ENCODE measurements at places on chromosomes 13 and 19. TPM values are rescaled to one million over a fixed set of nuclear protein-coding genes. Genes with fewer than 3 reads are reported as not detected.
A peak's percentile ranks its signal among the peaks of the same experiment; 100 is the strongest.

DNA sequence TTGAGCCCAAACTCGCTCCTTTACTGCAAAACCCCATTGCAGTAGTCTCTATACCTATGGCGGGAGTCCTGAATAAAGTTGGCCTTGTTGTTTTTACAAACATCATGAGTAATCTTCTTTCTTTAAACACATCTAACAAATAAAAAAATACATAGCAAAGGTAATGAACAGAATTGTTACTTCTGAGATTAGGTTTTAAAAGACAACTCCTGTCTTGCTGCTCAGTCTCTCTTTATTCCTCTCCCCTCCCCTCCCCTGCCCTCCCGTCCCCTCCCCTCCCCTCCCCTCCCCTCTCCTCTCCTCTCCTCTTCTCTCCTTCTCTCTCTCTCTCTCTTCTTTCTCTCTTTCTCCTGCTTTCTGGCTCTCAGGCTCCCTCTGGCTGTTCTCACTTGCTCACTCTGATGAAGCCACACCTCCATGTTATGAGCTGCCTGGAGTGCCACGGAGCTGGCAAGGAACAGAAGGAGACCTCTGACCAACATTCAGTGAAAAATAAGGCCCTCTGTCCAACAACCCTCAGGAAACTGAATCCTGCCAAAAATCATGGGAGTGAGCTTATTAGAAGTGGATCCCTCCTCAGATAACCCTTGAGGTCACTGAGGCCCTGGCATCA lies 300.7 kb upstream of the MIR17HG start:
- ATAC-seq = no peak

Gene TRPC4
- total RNA-seq = 0.48 TPM

DNA sequence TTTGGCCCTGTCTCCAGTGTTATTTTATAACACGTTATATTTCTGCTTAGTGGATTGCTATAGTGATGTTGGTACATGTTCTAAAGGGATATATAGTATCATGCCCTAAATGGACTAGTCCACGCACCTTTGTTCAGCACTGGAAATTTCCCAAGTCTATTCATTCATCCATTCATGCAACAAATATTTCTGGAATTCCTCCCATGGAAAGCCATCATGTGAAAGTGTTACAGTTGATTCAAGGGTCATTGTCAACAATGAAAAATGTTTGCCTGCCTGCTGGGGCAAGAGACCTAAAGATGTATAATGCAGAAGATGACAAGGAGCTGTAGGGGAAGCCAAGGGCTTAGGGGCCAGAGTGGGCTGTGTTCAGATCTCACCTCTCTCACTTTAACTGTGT lies 10.8 kb upstream of the HSPH1 start:
- no peak for ATAC-seq

DNA sequence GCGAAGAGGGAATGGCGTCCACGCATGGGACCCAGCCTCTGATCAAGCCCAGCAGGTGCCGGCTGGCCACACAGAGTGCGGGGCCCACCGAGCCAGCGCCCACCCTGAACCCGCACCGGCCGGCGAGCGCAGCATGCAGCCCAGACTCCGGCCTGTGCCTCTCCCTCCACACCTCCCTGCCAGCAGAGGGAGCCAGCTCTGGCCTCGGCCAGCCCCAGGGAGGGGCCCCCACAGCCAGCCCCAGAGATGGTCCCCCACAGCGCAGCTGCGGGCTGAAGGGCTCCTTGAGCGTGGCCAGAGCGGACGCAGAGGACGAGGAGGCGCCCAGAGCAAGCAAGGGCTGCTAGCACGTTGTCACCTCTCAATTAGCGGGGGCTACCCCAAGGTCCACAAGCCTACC lies 904.5 kb downstream of the SLITRK6 start:
- ATAC-seq = no peak

DNA sequence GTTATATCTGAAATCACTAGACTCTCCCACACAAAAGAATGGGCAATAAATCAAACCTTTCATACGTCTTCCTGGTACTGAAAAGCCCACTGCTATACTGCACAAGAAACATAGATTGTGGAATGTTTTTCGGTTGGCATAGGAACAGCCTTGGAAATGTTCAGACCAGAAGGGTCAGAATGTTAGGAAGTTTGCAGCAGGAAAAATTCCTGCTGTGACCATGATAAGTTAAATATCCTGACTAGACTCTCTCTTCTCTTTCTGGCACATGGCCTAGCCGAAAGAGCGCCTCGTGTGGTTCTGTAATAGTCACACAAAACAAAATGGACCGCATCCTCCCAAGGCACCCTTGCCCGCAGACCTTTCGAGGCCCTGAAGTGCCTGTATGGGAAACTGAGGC lies 427.2 kb downstream of the COG6 start:
- no peak for ATAC-seq

Gene SULT2A1
- total RNA-seq = not detected

Gene FPR2
- not detected for total RNA-seq

DNA sequence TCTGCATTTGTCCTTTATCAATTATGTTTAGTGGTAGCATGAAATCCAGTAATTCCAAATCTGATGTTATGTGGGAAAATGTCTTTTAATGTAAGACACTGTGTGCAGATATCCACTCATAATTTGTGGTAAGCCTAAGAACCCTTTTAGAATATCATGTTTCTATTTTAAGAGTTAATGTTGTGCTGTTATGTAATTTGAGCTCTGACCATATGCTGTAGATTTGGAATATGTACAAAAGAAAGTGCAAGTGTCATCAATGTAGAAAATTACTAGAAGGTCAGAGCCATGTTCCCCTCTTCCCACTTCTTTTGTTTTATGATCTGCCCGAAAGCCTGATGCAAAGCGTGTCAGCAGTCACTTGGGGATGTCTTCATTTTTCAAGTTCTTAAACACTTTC lies 44.5 kb downstream of the SCEL start:
- peak; percentile 78 for ATAC-seq

Gene PNMA8B
- 5.4 TPM for total RNA-seq

Gene GPC5
- total RNA-seq = 4.5 TPM

DNA sequence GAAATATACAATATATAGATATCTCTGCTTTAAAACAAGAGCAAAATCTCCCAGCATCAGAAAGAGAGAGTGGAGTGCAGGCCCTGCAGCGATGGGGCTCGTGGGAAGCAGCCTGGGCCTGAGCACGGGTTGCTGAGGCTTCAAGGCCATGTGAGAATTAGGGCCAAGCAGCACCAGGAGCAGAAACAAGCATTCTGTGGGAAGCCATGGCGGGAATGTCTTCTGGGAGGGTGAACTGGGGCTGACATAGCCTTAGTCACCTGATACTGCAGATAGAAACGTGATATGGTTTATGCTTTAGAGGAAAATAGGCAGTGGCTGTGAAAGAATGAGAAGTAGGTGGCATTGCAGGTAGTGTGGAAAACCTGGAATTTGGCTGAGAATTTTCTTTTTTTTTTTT lies 472.3 kb downstream of the IRS2 start:
- no peak for ATAC-seq

GRCh38 chr19:17091758-17092333 lies 16.3 kb downstream of the MYO9B start:
- ATAC-seq = no peak

DNA sequence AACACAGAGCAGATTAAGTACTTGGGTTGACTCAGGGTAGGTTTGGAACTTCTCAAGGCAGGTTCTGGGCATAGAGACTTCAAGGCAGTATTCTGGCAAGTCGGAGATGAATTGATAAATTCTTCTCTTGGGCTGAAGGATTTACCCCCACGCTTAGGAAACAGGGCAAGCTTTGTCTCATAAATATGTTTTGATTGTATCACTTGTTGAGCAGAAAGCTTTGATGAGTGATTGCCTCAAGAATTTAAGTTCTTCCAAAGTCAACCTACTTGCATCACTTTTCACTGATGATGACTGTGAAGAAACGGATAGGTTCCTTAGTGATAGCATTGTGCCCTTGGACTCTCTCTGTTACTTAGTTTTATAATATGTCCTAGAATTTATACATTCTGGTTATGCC lies 258.6 kb upstream of the DACH1 start:
- ATAC-seq = no peak

Gene SYNGR4
- total RNA-seq = not detected

- no peak for ATAC-seq
Observed at GRCh38 chr13:35760735-35761281, 284.3 kb upstream of the MAB21L1 start.

DNA sequence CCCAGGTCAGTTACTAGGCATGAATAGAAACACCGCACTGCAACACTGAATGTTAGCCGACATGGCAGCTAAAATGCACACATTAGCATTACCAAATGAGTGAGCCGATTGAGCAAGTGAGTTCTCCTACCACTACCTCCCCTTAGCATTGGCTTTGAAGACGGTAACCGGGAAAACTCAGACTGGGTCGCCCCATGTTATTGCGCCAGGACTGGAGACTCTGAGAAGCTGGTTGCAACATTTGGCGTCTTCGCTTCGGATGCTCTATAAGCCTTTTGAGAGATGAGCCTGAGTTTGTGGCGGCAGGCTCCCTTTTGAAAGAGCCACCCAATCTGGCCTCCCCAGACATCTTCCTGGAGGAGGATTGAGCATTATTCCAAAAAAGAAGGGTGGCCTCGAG lies 68.5 kb upstream of the POMP start:
- no peak for ATAC-seq

GRCh38 chr19:7789447-7789846 lies 26.4 kb downstream of the CLEC4M start:
- no peak for ATAC-seq

DNA sequence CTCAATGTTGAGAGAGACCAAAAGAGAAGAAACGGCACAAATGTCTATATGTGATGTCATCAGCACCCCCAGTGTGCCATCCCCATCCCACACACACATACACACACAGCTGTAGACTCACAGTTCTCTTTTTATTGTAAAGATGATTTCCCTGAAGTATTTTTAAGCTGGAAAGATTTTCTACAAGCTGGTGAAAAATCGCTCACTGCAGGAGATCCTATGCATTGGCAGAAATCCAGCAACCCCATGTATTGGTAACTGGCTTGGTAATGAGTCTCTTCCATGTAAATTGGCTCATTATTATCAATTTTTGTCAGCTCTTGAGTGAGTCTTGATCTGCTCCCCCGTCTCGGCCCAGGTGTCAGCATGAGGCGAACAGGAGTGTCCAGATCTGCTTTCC lies 107.1 kb upstream of the UQCRFS1 start:
- no peak for ATAC-seq

- no peak for ATAC-seq
Observed at GRCh38 chr19:19077103-19077502, 13.3 kb downstream of the SLC25A42 start.

Gene MYBPC2
- total RNA-seq = 0.27 TPM

DNA sequence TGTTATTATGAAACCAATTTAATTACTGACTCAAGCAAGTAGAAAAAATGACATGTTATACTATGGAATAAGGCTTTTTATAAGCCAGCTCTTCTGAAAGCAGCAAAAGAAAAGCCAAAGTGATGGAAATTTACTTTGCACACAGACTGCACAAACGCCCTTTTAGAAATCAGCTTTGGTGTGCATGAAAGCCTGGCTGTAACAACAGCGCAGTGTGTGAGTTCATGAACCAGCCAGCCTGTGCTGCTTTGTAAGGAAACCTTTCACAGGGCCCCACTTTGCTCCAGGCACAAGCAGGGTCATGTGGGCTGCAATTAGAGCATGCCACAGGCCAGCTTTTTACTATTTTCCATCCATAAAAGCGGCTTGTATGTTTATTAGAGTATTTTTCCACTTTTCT lies 13.6 kb upstream of the IFT88 start:
- peak; percentile 63 for ATAC-seq

Gene ZNF560
- total RNA-seq = 3.5 TPM

GRCh38 chr13:23871616-23872220 lies 17.5 kb downstream of the MIPEP start:
- no peak for ATAC-seq

Gene LYPD5
- total RNA-seq = 2.7 TPM

GRCh38 chr19:8208922-8209461 lies at the start of gene CERS4:
TSS of gene CERS4 (plus strand) at chr19:8209370. CDS start at chr19:8251077, 41,707 bp downstream.
- ATAC-seq = peak; percentile 66

Gene KIR2DL4
- total RNA-seq = 0.31 TPM

GRCh38 chr13:27510082-27510481 lies 59.7 kb upstream of the MTIF3 start:
- ATAC-seq = no peak

Gene SLITRK1
- 0.07 TPM for total RNA-seq

DNA sequence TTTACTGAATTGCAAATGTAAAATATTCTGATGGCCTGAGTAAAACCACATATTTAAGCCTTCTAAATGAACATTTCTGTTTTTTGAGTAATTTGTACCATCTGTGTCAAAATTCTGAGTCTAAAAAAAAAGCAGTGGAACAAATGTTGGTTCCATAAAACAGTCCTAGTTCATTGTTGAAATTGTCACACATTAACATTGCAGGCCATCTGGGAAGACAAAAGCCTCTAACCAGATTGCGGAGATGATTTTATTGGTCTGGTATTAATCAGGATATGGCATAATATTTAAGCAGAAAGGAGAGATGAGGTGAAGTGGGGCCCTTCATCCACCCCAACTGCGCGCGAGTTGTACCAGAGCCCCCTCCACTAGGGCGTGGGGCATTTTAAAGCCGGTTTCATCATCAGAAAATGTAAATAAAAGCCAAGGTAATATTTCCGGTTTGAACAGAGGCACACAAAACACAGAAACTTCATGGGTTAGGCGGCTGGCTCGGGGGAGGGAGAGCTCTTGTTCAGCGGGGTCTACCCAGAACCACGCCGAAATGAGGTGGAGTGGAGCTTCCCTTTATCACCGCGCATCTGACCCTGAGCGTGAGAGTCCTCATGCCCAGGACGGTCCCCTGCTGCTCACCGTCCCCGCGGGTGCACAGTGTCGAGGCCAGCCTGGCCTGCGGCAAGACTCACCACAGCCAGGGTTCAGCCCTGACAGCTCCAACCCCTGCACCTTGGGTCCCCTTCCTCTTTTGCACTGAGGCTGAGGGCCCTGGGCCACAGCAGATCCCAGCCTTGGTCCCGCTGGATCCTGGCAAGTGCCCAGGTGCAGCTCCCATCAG lies 169.2 kb downstream of the URI1 start:
- ATAC-seq = peak; percentile 68

Gene GJB6
- total RNA-seq = not detected

Gene SIGLEC8
- total RNA-seq = not detected

Gene SLC15A1
- total RNA-seq = 0.16 TPM

GRCh38 chr13:114142640-114143490 lies 10.4 kb upstream of the RASA3 start:
- peak; percentile 53 for ATAC-seq

Gene C19orf53
- 122 TPM for total RNA-seq

Gene GJB2
- total RNA-seq = 0.05 TPM

- ATAC-seq = peak; percentile 91
Observed at GRCh38 chr13:23510979-23511735, 59.1 kb upstream of the TNFRSF19 start.

Gene CLEC11A
- total RNA-seq = 12.6 TPM

DNA sequence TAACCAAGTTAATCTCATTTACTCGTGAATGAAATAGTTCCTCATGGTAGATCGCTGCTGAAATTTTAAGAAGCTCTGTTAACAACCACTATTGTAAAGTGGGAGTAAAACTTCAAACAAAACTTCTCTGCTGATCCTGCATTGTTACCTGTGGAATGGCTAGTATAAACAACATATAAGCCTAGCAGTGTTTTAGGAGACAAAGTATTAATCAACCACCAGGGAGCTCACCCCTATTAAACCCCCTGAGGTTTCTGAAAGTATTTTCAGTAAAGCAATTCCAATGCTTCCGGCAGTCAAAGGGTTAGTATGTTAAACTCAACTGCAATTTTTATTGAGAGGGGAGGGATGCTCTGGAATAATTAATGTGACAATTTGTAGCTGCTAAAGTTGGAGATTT lies 30.0 kb upstream of the PCDH17 start:
- ATAC-seq = no peak

Measured in motor neuron (in vitro differentiated cells).